ENCODE measurements at places on chromosomes 3 and 15.

GRCh38 chr15:45670091-45670490, 35.3 kb downstream of the SQOR start:
- DNase-seq: no peak

DNA sequence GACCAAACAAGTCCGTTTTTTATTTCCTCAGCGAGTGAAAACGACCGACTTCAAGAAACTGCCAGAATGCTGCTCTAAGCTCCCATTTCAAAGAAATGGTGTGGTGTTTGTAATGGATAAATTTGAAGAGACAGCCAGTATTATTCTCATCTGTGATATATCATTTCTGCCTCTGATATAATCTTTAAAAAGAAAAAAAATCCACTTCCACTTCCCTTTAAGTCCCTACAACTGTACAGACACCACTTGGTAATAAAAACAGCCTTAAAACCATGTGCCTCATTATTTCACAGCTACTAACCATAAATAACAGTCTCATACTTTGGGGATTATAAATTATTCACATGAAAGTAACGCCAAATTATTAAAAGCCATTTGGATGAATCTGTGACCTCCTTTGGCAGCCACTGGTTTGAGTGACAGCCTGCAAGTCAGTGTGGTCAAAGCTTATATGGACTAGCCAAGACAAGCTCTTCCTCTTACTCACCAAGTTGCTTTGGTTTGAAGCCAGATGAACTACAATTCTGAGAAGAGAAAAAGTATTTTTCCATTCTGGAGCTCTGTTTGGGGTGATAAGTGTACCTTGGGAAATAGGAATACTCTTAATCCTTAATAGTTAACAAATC, 168.0 kb downstream of the SHOX2 start:
- DNase-seq: peak; percentile 17

DNA sequence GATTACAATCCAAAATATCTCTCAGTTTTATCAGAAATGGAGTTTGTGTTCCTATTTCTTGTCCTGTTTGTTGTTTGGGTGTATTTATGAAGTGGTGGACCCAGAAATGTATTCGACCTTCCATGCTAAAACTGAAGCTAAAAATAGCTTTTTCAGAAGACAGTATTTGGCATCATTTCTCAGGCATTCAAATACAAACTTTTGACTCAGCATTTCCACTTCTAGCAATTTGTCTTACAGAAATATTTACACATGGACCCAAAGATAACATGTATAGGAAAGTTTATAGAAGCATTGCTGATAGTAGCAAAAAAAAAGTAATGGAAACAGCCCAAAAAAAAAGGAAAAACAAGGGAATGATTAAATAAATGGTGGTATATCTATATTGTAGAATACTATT, 156.3 kb downstream of the HCN4 start:
- DNase-seq: no peak

DNA sequence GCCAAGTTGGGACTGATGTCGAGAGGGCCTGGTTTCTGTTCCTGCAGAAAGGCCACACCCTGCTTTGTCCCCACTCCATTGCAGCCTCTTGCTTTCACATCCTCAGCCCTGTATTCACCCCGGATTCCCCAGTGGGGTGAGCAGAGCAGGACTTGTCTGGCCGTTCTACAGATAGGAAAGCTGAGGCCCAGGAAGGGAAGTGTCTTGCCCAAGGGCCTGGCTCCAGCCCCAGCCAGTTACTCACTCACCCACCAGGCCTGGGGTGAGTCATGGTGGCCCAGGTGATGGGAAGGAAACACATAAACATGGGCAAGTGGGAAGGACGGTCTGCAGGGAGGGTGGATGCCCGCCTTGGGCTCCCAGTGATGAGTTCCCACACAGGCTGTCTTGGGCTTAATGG, 6.1 kb upstream of the DUSP7 start:
- peak; percentile 55 for DNase-seq

- DNase-seq: no peak
These were observed 137.7 kb upstream of the RBMS3 start for GRCh38 chr3:29143151-29143550.

- no peak for DNase-seq
These were observed 74.0 kb upstream of the HACD2 start for GRCh38 chr3:123658852-123659206.

- peak; percentile 14 for DNase-seq
These were observed 24.1 kb downstream of the SHC4 start for GRCh38 chr15:48939648-48940047.

GRCh38 chr15:67521029-67521782, at the start of gene C15orf61:
Gene C15orf61, plus strand, starts transcription at chr15:67521131. Its CDS starts 118 bp downstream, at chr15:67521249.
- peak; percentile 95 for DNase-seq

- DNase-seq: no peak
These were observed 4.6 kb downstream of the GP9 start for GRCh38 chr3:129065016-129065719.

Data from LoVo (cell line).